Right lung (tissue), 10 donors: ENCODE measurements at places on chromosomes 11 and 22. TPM values are rescaled to one million over a fixed set of nuclear protein-coding genes. Genes with fewer than 3 reads are reported as not detected.

Gene MMP11
- 8.4 TPM for polyA plus RNA-seq

- no peak for DNase-seq
Measured at GRCh38 chr11:62567018-62567633, 6.6 kb downstream of the EEF1G start.

GRCh38 chr11:86469491-86470388, 95.1 kb downstream of the CCDC81 start:
- DNase-seq = no peak

Gene OR11H1
- polyA plus RNA-seq = not detected

GRCh38 chr11:70103256-70103975, 25.3 kb downstream of the ANO1 start:
- no peak for DNase-seq
